ENCODE measurements at places on chromosomes 2 and 18.

DNA sequence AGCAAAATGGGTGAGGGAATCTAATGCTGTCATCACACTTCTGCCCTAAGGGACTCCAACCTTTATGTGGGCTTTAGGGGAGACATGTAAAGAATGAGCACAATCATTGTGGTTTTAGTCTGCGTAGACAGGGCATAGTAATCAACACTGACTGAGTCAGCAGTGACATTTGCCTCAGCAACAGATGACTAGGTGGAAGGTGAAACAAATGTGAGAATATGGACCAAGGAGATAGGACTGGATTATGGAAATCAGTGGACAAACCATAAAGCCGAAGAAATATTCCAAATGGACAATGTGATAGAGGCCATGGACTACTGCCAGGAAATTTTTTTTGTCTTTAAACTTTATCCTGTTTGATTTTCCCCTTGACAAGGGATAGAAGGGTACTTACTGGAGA lies 83.9 kb downstream of the PDK1 start:
- no peak for DNase-seq

DNA sequence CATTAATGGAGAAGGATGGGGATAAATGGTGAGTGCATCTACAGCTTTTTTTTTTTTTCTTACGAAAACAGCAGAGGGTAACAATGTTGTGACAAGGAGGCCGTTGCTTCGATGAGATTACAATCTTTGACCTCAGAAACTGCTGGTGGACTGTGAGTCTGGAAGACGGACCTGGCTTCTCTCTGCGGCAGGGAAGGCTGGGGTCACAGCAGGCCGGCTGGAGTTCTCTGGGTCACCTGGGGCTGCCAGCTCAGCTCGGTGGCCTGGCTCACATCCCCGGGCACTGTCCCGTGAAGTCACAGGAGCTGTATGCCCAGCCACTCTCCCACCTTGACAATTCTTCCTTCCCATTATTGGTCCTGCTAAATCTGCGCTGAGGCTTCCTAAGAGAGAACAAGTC lies 160.8 kb downstream of the ACKR3 start:
- no peak for DNase-seq

- DNase-seq: no peak
Measured at GRCh38 chr18:35489913-35490490, 7.8 kb downstream of the INO80C start.

GRCh38 chr2:63590626-63591408 lies 2.1 kb downstream of the MDH1 start:
- no peak for DNase-seq

DNA sequence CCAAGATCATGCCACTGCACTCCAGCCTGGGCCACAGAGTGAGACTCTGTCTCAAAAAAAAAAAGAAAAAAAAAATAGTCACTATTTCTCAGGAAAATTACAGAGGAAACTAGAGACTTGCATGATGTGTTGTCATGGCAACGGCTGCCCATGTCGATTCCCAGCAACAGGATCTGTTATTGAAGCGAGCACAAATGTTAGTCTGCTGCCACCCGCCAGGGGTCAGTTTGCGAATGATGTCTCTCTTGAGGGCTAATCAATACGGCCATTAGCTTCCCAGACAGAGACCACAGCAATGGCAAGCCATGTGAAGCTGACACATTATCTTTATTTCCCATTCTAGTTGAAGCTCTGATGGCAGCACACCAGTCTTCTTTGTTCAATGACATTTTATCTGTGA lies 32.4 kb upstream of the ACYP2 start:
- DNase-seq: no peak

GRCh38 chr18:76943542-76944339 lies 121.4 kb downstream of the ZNF236 start:
- no peak for DNase-seq

- DNase-seq: no peak
Measured at GRCh38 chr2:165425556-165425955, 43.9 kb upstream of the CSRNP3 start.

- DNase-seq: no peak
Measured at GRCh38 chr2:198383392-198383791, 579.0 kb downstream of the PLCL1 start.

GRCh38 chr2:16745466-16745865 lies 79.8 kb upstream of the CYRIA start:
- no peak for DNase-seq
